ENCODE measurements at places on chromosomes 4 and X. TPM values are rescaled to one million over a fixed set of nuclear protein-coding genes. Genes with fewer than 3 reads are reported as not detected.

MAGEA8 gene
- total RNA-seq = not detected

ADH4 gene
- 689 TPM for total RNA-seq

BCORL1 gene
- 8.1 TPM for total RNA-seq

PAGE5 gene
- 0.73 TPM for total RNA-seq

PDCL2 gene
- not detected for total RNA-seq

OTC gene
- 94.6 TPM for total RNA-seq

MAGED4B gene
- 1.3 TPM for total RNA-seq

VEGFD gene
- total RNA-seq = 0.28 TPM

AGA gene
- total RNA-seq = 13.7 TPM

TMEM150C gene
- total RNA-seq = 8.1 TPM

DCAF8L2 gene
- total RNA-seq = not detected

FRMD7 gene
- total RNA-seq = 0.05 TPM

DKK2 gene
- not detected for total RNA-seq

HTR2C gene
- not detected for total RNA-seq

USP51 gene
- 0.38 TPM for total RNA-seq

TMEM35A gene
- total RNA-seq = not detected

VAMP7 gene
- total RNA-seq = 19.5 TPM

PTTG2 gene
- total RNA-seq = not detected

AFF2 gene
- 0.13 TPM for total RNA-seq

TRO gene
- 0.70 TPM for total RNA-seq

All from left lobe of liver (tissue), 2 donors.